Thoracic aorta (tissue), 2 donors: ENCODE measurements at places on chromosomes 11 and 22.

DNA sequence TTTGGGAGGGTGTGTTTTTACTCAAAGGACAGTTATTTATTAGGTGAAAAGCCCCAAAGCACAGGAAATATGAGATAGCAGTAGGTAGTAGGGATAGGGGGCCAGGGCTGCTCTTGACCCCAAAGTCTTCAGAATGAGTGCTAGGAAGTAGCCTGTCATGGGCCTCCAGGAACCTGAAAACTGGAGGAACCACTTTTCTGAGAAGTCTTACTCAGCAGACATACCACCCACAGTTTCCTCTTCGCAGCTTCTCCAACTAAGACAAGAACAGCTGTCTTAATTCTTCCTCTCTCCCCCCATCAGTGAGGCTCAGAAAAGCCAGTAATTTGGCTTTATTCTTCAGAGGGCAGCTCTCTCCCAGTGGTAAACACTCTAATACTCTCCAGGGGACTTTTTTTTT, 84.0 kb upstream of the CTSC start:
- no peak for DNase-seq

GRCh38 chr11:86726770-86727504, 54.5 kb upstream of the ME3 start:
- DNase-seq = no peak

- no peak for DNase-seq
Measured at GRCh38 chr11:44992181-44992582, 41.5 kb upstream of the TP53I11 start.

DNA sequence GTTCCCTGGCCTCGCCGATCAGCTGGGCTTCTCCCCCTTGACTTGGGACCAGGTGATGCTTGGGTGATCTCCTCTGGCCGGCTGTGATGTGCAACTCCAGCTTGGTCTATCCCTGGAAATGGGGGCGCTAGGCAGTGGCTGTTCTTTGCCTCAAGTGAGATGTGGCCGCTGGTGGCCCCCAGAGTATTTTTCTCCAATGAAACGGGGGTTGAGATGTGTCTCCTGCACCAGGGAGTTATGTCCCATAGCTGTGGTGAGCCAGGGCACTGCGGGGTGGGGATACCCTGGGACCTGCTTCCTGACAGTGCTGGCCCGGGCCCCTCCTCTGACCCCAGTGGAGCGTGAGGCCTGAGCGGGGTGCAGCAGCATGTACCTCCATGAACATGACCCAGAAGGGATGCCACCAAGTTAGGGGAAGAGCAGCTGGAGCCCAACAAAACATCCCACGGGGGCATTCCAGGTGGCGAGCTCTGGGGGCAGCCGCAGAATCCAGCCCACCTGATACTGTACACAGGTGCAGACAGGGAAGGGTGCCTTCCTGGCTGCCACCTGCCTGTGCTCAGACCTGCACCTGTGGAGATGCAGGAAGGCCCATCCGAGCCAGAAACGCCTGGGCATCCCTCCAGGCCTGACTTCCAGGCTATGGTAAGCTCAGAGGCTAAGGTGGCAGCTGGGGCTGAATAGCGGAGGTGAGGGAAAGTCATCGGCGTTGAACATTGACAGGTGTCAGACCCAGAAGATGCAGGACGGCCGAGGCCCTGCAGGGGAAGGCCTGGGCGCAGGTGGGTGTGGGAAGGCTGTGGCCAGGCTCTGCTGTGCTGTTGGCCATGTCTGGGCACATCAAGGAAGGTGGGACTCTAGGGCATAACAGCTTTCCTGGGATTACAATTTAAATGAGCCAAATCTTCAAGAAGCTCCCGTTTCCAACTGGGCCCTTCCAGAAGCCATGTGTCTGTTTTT, 97.3 kb downstream of the CTTN start:
- no peak for DNase-seq

DNA sequence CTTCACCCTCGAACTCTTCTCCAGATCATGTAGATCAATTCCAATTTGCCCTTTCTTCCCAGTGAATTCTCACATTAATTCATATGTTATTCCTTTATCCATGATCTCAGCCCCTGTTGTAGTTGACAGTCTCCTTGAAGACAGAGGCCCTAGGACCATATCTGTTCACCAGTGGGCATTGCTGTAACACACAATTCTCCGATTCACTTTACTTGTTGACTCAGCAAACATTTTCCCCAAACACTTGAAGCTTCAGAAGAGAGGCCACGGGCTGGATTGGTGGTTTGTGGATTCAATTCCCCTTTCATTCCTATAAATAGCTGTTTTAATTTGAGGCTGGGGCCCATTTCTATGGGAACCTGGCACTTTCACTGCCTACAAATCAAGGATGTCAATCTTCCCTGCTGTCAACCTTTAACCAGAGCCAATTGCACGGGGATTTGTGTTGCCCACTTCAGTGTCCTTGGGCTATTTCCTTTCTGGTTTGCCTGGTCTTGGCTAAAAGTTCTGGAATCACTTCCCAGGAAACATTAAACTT, 393.0 kb upstream of the KIRREL3 start:
- DNase-seq = no peak

GRCh38 chr11:37963440-37963839, 1365.4 kb upstream of the RAG2 start:
- DNase-seq = no peak

- DNase-seq = no peak
Measured at GRCh38 chr11:73425108-73425507, 48.9 kb downstream of the RELT start.

- no peak for DNase-seq
Measured at GRCh38 chr22:43923191-43923590, 414 bp upstream of the PNPLA3 start.
